ENCODE measurements at places on chromosomes 13 and 19.

DNA sequence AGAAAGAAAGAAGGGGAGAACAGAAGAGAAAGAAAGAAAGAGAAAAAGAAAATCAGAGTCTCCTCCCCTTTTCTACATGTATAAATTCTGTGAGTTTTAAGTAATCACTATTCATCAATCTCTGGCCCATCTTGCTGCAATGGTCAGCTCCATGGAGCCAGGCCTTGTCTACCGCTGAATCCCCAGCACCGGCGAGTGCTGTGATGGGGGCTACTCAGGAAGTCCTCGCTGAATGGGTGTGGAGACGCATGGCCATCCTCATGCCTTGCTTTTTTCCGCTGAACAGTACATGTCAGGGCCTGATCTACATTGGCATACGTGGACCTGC, 29.9 kb downstream of the GPR42 start:
- no peak for DNase-seq

- DNase-seq, result peak; percentile 63
Measured at GRCh38 chr19:48608798-48609263, 2.3 kb downstream of the SPACA4 start.

GRCh38 chr13:73397496-73398305, 338.9 kb downstream of the KLF5 start:
- peak; percentile 40 for DNase-seq

DNA sequence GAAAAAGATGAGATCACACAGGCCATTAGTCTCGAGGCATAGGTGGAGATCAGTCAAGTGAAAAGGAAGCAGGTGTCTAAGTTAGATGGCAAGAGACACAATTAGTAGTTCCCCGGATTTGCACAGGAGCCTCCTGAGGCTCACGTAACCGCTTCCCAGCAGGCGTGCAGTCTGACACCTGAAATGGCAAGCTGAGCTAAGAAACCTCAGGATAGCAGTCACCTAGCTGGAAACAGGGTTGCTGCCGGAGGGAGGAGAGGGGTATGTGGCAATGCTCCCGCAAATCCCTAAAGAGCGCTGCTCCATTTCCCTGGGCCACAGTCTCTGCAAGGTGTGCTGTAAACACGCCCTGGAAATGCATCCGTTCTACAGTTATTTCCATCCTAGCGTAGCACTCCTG, 1151.0 kb downstream of the DIAPH3 start:
- DNase-seq, result no peak

GRCh38 chr13:110403315-110403714, 96.2 kb downstream of the COL4A2 start:
- no peak for DNase-seq

- DNase-seq, result no peak
Measured at GRCh38 chr13:60617991-60618733, 221.1 kb downstream of the TDRD3 start.

- no peak for DNase-seq
Measured at GRCh38 chr19:38277969-38278680, 13.8 kb downstream of the SPINT2 start.

GRCh38 chr19:29129148-29129547, 83.8 kb downstream of the UQCRFS1 start:
- DNase-seq, result no peak

DNA sequence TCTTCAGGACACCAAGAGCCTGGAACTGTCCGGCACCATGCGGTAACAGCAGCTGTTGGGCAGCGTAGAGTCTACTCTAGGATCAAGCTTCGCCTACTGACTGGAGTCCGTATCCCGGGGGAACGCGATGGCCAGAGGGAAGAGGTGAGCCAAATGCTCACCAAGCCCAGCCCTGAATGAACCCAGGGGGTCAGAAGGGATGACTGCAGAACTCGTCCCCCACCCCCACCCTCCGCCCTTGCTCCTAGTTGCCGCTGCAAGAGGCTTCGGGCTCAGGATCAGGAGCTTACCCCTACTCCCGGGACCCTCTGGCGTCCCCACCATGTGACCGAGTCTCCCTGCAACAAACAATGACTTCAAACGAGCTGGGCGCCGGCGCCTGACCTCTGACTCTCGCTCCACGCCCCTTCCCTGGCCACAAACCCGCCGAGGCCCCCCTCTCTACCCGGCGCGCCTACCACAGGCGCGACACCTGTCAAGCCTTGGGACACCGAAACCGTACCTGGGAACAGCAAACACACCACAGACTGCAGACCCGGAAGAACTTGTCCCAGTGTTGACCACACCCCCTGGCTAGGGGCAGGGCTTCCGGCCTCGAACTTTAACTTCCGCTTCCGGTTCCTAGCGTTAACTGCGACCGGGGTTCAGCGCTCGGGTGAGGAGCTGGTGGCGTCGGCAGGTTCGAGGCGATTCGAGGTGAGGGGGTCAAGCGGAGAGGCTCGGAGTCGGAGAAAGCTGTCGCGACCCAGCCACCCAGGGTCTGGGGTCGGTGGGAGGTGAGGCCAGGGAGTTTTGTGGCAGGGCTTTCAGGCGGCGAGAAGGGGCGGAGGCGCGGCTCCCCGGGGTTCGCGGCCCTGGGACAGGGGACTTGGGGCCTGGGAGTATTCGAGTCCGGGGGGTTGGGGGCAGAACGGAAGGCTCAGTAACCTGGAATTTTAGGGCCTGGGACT, at the start of gene UBL5:
UBL5 (plus strand) TSS at position 630 of the 950 bp plus-strand sequence. CDS start 420 bp downstream, outside the sequence.
- peak; percentile 92 for DNase-seq

- no peak for DNase-seq
Measured at GRCh38 chr13:113637262-113638160, 20.5 kb downstream of the ATP4B start.

- DNase-seq, result no peak
Measured at GRCh38 chr13:113211774-113212173, 2.4 kb downstream of the CUL4A start.

DNA sequence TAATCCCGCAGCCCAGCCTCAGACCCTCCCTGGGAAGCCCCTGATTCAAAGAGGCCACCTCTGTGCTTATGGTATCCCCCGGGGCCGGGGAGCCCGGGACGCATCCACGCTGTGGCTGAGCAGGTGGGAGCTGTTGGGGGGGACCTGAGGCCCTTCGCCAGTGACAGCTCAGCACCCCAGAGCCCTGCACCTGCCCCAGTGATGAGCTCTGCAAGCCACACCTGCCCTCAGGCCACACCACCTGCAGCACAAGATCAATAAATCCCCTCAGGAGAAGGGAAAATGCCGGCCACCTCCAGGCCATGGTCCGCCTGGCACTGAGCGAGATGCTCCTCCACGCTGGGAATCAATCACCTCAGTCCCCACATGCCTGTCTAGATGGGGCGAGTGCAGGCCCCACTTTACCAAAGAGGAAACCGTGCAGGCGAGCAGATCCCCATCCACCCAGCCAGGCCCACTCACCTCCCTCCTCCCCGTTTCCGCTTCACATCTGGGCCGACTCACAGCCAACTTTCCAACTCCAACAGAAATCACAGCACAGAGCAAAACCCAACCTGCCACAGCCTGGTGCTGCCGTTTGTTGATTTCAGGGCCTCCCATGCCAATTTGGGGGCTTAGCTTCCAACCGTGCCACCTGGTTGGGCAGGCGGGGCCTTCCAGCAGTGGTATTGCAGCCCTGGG, 12.8 kb downstream of the MOB3A start:
- DNase-seq, result no peak

DNA sequence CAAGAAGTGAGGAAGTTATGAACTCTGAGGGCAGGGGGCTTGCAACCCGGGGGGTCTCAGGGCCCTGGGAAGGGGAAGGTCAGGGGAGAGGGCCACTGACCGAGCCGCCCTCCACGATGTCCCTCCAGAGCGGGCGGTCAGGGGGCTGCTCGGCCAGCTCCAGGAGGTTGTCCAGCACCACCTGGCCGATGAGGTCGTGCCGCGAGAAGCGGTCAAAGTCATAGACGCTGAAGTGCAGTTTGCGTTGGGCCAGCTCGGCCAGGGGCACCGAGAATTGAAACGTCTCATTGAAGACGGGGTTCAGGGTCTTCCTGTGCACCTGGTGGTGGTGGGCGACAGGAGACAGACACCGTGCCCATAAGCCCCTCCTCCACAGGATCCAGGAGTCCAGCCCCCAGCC, 10.5 kb downstream of the SYT3 start:
- DNase-seq, result no peak

DNA sequence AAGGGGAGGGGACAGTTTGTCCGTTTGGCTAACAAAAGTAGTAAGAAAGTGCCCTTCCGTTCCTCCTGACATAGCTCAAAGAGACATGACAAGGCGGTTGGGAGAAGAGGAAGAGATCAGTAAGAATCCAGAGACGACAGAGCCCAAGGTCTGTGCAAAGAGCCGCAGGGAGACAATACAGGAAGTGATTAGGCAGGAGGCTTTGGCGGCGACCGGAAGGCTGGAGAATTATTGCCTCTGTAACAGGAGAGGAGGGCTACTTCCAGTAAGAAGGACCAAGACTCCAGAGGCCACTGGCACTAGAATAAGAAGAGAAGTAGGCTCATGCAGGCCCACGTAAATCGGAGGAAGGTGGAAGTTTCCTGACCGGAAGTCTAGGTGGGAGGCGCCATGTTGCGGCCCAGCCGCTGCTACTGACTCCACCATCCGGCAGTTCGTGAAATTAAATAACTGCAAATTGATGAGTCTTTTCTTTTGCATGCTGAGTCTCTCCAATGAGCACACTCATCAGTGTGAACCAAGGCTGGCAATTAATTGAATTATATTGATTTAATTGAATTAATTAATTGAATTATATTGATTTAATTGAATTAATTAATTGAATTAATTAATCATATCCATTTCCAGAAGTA, 9.9 kb downstream of the RFX2 start:
- DNase-seq, result no peak

- no peak for DNase-seq
Measured at GRCh38 chr19:45202637-45203036, 24.1 kb downstream of the BLOC1S3 start.

- no peak for DNase-seq
Measured at GRCh38 chr19:18128044-18128443, 24.9 kb upstream of the PIK3R2 start.

DNA sequence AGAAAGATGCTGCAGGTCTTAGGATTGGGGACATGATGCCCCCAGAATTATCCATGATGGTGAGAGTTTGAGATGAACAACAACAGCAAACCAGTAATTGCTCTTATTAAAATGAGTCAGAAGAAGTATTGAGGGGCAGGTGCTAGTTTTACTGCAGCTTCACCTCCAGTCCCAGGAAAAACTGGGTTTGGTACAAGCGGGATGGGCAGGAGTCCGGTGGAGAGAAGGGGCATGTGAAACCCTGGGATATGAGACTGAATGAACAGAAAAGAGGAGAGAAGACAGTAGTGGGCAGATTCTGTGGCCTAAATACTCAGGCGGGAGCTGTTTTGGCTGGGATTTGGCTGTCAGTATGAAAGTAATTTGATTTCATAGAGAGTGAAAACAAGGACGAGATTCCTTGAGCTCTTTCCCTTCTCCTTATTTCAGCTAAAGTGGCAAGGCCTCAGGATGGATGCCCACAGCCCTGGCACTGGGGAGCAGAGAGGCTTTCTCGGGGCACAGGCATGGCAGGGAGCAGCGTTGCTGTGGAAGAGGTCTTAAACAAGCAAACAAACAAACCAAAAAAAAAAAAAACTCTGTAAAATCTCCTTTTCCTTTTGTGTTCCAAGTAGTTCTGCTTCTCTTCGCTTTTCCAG, 30.7 kb downstream of the NFIX start:
- no peak for DNase-seq

GRCh38 chr13:71583581-71583980, 283.4 kb downstream of the DACH1 start:
- DNase-seq, result no peak

DNA sequence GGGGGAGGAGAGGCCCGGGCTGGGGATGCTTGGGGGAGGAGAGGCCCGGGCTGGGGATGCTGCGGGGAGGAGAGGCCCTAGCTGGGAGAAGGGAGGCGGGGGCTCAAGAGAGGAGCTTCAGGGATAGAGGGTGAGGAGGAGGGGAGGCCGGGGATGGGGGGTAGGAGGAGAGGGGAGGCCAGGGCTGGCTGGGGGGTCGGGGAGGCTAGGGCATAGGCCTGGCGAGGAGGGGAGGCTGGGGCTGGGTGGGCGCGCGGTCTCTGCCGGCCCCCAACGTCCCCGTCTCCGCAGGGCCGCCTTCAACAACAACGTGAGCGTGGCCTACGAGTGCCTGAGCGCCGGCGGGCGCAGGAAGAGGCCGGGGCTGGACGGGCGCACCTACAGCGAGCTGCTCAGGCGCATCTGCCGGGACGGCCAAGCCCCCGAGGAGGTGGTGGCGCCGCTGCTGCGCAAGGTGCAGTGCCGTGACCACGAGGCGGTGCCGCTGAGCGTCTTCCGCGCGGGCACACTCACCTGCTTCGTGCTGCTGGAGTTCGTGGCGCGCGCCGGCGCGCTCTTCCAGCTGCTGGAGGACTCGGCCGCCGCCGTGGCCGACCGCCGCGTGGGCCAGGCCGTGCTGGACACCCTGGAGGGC, 11.4 kb downstream of the TPGS1 start:
- no peak for DNase-seq

DNA sequence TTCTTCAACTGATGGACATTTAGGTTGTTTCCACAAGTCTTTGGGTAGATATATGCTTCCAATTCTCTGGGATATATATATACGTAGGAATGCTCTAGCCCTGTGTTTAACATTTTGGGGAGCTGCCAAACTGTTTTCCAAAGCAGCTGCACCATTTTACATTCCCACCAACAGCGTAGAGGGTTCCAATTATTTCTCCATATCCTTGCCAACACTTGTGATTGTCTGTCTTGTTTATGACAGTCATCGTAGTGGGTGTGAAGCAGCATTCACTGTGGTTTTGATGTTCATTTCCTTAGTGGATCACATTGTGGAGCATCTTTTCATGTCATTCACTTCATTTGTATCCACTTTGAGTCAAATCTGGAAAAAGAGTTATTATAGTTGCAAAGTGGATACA, 4.7 kb upstream of the CBLC start:
- no peak for DNase-seq

GRCh38 chr13:35646056-35646774, 169.7 kb upstream of the MAB21L1 start:
- no peak for DNase-seq

GRCh38 chr13:41765813-41766212, 195.1 kb downstream of the VWA8 start:
- DNase-seq, result no peak

DNA sequence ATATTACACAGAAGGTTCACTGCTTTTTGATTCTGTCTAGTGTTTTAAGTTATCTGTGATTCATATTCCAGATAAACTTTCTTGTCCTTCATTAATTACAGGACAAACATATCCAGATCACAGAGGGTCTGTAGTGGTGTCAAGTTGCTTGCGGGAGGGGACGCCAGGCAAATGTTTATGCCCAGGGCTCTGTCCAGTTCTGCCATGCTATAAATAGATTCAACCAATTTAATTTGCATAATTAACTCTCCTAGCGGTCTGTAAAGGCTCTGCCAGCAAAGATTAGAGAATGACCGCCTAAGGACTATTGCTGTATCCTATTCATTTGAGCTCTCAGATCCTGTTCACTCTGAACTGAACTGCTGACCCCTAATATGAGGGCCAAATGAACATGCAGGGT, 59.7 kb upstream of the TRPC4 start:
- DNase-seq, result no peak

All from mucosa of descending colon (tissue), 3 donors.